Astrocyte of the cerebellum (primary cell): ENCODE measurements at places on chromosomes 12 and 14.
A peak's percentile ranks its signal among the peaks of the same experiment; 100 is the strongest.

DNA sequence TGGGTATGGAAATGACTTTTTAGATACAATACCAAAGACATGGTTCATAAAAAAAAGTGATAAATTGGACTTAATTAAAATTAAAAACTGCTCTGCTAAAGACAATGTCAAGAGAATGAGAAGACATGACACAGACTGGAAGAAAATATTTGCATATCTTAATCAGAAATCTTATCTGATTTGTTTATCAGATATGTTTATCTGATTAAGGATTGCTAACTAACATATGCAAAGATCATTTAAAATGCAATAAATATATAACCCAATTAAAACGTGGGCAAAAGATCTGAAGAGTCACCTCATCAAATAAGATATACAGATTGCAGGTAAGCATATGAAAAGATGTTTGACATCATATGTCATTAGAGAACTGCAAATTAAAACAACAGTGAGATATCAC is 10.0 kb upstream of the MMP19 start:
- DNase-seq = no peak

DNA sequence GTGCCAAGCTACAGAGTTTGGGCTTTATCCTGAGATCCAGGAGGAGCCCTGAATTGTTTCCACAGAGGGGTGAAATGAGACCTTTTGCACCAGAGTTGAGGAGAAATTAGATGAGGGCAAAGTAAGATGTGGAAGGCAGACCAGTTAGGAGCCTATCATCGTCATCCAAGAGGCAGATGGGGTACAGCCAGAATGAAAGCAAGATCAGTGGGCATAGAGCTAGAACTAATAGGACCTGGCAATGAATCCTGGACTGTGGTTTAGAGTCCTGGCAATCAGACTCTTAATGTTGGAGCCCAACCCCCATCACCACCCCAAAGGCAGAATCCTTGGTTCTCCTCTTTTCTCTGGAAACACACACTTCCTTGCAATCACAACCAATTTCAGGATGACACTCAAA is 166.6 kb upstream of the HMGA2 start:
- DNase-seq = no peak

GRCh38 chr12:66767536-66767935 is 88.7 kb upstream of the GRIP1 start:
- DNase-seq = no peak

DNA sequence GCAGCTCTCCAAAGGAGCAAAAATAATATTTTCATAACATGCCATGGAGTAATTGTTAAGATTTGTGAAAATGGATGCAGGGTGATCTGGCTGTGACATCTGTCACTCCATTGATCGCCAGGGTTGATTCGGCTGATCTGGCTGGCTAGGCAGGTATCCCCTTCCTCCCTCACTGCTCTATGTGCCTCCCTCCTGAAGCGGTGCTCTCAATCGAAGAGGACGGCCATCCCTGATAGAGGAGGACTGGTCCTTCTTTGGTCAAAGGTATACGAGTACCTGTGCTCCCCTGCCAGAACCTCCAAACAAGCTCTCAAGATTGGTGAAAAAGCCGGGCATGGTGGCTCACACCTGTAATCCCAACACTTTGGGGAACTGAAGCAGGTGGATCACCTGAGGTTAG is 47.9 kb downstream of the VCPKMT start:
- no peak for DNase-seq

GRCh38 chr14:68148276-68148675 is 328.7 kb downstream of the RAD51B start:
- DNase-seq = no peak

DNA sequence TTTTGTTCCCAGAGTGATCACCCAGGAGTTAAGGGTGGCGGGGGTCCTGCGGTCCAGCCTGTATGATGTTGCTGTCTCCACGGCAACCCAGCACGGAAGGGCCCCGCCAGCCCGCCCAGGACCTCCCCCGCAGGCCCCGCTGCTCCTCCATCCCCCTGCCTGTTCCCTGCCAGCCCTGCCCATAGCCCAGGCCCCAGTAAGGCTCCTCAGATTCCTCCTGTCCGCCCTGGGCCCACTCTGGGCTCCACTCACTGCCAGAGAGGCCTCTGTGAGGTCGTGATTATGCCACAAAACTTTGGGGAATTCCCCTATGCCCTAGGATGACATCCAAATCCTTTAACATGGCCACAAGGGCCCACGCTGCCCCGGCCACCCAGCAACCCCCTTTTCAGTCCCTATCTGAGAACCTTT is 20.8 kb downstream of the HSP90AA1 start:
- DNase-seq = no peak

GRCh38 chr14:101409006-101409543 is 152.2 kb upstream of the DIO3 start:
- DNase-seq = no peak

DNA sequence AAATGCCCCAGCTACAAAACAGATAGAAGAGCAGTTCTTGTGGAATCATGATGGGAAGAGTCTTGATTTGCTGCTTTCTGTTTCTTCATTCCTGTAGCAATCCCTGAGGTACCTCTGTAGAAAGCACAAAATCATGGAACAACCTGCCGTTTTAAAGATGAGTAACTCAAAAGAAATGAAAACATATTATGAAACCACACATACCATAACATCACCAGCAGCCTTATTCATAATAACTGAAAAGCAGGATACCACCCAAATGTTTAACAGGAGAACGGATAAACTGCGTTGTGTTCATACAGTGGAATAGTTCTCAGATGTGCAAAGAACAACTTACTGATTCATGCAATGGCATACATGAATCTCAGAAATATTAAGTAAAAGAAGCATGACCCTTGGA is 188.1 kb downstream of the RGS6 start:
- no peak for DNase-seq

- peak; percentile 6 for DNase-seq
These were observed 157.1 kb upstream of the CCND2 start for GRCh38 chr12:4116251-4117111.

GRCh38 chr12:45216230-45216982 is 511 bp downstream of the ANO6 start:
- no peak for DNase-seq

- no peak for DNase-seq
These were observed 201.5 kb downstream of the RBM19 start for GRCh38 chr12:113764661-113765060.

GRCh38 chr12:47267571-47267970 is 187.8 kb upstream of the AMIGO2 start:
- no peak for DNase-seq

DNA sequence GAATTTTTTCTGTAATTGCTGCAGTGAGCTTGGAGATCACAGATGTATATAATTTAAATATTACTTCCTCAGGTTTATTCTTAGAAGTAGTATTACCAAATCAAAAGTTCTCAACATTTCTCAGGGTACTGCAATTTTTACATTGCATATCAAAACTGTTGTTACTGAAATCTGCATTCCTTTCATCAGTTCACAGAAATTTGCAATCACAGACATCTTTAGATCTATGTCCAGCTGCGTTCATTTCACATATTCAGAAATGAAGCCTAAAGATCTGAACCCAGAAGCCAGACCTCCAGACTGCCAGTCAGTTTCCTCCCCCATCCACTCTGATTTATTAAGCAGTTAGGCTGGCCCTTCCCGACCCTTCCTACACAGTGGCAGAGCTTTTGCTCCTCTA is 18.2 kb upstream of the IFT81 start:
- DNase-seq = no peak

DNA sequence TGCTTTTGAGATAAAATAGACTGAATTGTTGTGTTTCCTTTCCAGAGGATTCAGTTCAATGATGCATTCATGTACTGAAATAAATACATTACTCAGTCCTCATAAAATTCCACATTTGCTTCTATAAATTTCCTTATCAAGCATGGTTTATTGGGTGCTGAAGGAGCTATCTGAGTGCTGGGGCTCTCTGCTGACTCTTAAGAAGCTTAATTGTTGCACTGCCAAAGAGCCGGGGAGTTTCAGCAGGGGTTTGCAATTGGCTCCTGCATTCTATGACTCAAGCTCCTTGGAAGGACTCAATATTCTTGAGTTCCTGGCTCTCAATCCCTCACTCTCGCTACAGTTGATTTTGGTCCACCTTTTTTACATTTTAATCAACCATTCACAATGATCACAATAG is 69.8 kb upstream of the PYGL start:
- peak; percentile 84 for DNase-seq

DNA sequence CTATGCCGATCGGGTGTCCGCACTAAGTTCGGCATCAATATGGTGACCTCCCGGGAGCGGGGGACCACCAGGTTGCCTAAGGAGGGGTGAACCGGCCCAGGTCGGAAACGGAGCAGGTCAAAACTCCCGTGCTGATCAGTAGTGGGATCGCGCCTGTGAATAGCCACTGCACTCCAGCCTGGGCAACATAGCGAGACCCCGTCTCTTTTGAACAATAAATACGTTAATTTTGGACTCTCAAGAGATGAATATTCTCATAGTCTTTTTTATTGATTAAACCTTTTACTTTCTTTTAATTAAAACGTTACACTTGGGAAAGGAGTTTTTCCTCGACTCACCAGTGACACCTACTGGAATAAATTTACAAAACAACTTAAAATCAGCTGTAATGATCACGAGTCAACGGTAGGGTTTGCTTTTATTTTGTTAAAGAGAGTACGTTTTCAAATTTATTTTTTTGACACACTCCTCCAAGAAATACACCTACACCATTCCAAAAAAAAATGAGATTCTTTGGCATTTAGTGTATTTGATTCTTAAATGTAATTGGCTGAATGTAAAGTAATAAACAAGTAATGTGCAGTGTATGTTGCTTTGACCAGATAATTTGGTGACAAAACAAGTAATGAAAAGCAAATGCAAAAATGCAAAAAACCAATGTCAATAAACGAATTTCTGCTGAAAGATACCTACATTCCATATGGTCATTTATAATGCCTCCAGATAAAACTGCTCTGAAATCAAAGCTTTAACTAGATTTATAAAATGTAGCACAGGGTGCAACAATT is 687 bp upstream of the RPS29 start:
- peak; percentile 76 for DNase-seq

GRCh38 chr12:89542912-89543592 is 17.2 kb upstream of the POC1B start:
- DNase-seq = peak; percentile 83

DNA sequence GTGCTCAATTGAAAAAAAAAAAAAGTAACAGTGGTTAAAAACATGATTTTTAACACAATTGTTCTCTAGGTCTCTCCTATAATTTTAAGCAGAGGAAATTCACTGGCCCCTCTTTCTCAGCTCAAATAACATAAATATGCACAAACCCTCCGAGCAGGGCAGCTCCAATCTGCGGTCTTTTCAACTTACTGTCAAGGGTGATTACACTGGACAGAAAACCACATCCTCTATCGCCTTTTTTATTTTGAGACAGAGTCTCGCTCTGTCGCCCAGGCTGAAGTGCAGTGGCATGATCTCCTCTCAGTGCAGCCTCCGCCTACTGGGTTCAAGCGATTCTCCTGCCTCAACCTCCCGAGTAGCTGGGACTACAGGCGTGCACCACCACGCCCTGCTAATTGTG is 16.5 kb upstream of the GABARAPL1 start:
- DNase-seq = no peak

GRCh38 chr12:93896952-93897351 is 219.8 kb downstream of the CRADD start:
- no peak for DNase-seq

- DNase-seq = no peak
These were observed 9.5 kb downstream of the OAS3 start for GRCh38 chr12:112947761-112948160.

GRCh38 chr12:108559007-108559655 is 1.8 kb downstream of the SART3 start:
- DNase-seq = no peak

- peak; percentile 57 for DNase-seq
These were observed 34.7 kb downstream of the KICS2 start for GRCh38 chr12:64187370-64187769.

GRCh38 chr14:59202031-59202430 is 13.6 kb downstream of the DAAM1 start:
- DNase-seq = no peak
